SJCRH30 (cell line): ENCODE measurements at places on chromosomes 12 and 14.

DNA sequence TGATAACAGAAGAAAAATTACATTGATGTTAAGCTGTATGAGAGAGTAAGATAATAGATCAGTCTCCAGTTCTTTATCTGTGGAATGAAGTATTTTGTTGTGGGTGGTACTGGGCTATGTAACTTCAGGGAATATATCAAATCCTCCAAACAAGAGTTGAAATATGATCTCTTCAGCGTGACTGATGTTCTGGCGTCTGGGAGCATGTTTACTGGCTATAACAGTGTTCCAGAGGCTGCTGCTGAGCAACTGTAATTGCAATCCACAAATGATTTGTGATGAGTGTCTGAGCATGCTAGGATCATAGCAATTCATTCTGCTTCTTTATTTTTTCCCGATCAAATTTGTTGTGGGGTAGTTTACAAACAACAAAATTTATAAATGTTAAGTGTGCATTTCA lies 18.6 kb upstream of the CCDC198 start:
- H3K27ac ChIP-seq, result peak overlapping the region; percentile 35; the same call in 1 of the 2 replicates
- no peaks in the 10 kb centered on the region for H3K27me3 ChIP-seq
- no peak overlapping the region for H3K4me3 ChIP-seq

DNA sequence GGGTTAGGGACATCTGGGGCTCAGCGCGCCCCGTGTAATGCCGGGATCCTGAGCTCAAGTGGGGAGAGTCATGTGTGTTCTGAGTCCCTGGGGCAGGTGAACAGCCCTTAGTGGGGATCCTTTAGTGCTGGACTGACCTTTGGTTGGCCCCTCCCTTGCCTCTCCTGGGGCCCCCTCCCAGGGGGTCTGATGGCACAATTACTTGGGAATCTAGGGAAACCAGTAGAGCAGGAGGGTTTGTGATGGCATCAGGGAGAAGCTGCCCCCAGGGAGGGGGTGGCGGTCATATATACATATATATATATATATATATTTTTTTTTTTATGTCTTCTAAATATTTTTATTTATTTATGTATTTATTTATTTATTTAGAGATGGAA lies at the start of gene MORN3:
MORN3 (minus strand) TSS at position 134 of the 380 bp plus-strand sequence. CDS start 171 bp downstream, outside the sequence.
- H3K4me3 ChIP-seq, result no peak within 1 kb of the TSS
- peaks cover 6% of the 10 kb centered on the region; the same call in 1 of the 2 replicates for H3K4me1 ChIP-seq
- no peaks in the 10 kb centered on the region for H3K36me3 ChIP-seq
- no peak for DNase-seq
- H3K27ac ChIP-seq, result no peak within 1 kb of the TSS

GRCh38 chr12:42691991-42692557 lies 102.5 kb upstream of the PRICKLE1 start:
- no peaks in the 10 kb centered on the region for H3K4me1 ChIP-seq
- H3K36me3 ChIP-seq, result no peaks in the 10 kb centered on the region
- H3K27ac ChIP-seq, result no peak overlapping the region
- DNase-seq, result peak; percentile 16
- H3K4me3 ChIP-seq, result peak overlapping the region; percentile 9; the same call in 1 of the 2 replicates
- no peaks in the 10 kb centered on the region for H3K27me3 ChIP-seq

DNA sequence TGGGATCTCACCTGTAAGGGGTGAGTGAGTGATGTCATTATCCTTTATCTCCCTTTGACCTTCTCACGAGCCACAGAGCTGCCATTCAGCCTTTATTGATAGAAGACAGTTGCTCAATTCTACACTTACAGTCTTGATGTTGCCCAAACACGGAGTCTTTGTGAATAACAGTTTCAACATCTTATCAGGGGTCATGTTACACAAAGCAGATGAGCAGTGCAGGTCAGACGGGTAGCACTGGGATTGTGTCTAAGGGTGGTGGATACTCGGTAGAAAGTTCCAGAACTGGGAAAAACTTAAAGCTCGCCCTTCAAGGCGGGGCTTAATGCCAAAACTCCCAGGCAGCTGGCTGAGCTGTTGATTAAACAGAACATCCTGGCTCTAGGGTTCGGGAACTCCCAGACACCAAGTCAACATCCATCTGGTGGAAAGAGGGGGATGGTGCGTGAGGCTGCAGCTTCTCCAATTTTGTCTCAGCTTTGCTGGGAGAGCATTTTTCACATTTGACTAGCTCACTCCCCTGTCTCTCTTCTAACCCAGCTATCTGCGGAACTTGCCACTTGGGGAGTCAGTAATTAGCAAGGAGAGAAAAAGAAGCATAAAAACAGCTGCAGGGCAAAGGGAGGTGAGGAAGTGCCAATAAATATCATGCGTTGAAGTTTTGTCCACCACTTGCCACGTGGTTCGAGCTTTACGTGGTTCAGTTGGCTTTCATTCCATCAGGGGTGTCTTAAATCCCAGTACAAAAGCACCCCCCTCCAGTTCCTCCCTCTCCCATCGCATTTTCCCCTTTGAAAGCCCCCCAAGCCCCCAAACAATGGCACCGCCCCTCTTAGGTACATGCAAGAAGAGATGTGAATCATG lies 31.0 kb downstream of the FOXN4 start:
- no peaks in the 10 kb centered on the region for H3K36me3 ChIP-seq
- no peak overlapping the region for H3K4me3 ChIP-seq
- no peak overlapping the region for H3K27ac ChIP-seq

GRCh38 chr12:116490471-116490870 lies 68.7 kb upstream of the MAP1LC3B2 start:
- H3K4me1 ChIP-seq, result no peaks in the 10 kb centered on the region
- no peak overlapping the region for H3K4me3 ChIP-seq
- no peaks in the 10 kb centered on the region for H3K27me3 ChIP-seq

DNA sequence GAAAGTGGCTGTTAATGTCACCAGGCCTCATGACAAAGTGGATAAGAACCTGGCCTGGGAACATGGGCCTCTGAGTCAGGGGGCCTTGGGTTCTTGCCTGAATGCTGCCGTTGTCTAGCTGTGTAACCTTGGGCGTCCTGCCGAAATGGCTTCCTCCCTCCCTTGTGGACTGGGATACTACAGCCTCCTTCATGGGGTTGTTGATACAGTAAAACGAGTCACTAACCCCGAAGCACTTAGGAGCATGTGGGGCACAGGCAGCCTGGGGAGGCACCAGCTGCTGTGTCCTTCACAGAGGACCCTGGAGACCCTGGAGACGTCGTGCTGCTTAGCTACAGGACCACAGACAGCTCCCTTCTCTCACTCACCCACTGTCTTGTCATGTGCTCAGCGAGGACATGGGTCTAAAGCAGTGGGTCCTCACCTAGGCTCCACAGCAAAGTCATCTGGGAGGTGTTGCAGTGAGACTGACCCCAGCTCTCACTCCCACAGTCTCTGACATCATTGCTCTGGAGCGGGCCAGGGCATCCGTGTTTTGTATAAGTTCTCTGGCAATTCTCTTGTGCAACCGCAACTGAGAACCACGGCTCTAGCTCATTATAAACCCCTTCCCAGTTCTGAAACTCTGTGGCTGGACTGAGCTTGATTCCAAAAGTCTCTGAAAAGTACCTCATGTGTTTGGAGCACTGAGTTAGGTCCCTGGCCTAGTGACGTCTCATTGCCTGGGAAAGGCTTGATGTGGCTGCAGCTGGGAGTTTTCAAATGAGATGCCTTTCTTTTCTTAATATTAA lies 42.1 kb downstream of the SERPINA3 start:
- DNase-seq, result peak; percentile 27
- H3K27me3 ChIP-seq, result no peaks in the 10 kb centered on the region
- H3K4me3 ChIP-seq, result no peak overlapping the region
- H3K36me3 ChIP-seq, result no peaks in the 10 kb centered on the region

DNA sequence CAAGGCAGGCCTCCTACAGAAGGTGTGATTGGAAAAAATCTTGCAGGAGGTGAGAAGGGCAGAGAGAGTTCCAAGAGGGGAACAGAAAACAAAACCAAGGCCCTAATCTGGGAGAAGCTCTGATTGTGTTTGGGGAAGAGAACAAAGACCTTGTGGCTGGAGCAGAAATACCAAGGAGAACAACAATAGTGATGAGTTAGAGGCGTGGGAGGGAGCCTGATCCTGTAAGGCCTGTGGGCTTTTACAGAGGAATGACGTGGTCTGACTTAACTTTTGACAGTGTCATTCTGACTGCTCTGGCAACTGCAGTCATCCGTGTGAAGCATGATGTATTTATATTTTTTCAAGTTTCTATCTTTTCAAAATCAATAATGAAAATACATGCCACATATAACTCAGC lies 200.6 kb downstream of the ANO4 start:
- DNase-seq, result no peak
- H3K36me3 ChIP-seq, result no peaks in the 10 kb centered on the region
- no peak overlapping the region for H3K27ac ChIP-seq
- H3K4me1 ChIP-seq, result no peaks in the 10 kb centered on the region
- H3K4me3 ChIP-seq, result no peak overlapping the region

DNA sequence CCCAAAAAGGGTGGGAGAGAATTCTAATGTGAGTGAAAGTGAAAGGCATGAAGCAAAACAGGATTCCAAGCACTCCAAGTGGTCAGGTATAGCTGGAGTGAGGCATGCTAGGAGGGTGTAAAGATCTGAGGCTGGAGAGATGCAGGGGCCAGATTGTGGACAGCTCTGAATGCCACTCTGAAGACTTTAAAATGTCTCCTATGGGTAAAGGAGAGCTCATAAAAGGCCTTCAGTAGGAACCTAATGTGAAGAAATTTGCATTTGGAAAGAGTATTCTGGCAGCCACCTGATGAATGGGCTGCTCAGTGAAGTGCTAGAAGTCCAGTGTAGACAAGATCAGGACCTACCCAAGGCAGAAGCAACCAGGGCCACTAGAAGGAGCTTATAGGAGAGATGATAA lies 68.9 kb downstream of the DNAI7 start:
- no peak for DNase-seq
- no peak overlapping the region for H3K4me3 ChIP-seq
- H3K27ac ChIP-seq, result no peak overlapping the region
- H3K36me3 ChIP-seq, result no peaks in the 10 kb centered on the region
